ENCODE measurements at places on chromosomes 12 and 14.

DNA sequence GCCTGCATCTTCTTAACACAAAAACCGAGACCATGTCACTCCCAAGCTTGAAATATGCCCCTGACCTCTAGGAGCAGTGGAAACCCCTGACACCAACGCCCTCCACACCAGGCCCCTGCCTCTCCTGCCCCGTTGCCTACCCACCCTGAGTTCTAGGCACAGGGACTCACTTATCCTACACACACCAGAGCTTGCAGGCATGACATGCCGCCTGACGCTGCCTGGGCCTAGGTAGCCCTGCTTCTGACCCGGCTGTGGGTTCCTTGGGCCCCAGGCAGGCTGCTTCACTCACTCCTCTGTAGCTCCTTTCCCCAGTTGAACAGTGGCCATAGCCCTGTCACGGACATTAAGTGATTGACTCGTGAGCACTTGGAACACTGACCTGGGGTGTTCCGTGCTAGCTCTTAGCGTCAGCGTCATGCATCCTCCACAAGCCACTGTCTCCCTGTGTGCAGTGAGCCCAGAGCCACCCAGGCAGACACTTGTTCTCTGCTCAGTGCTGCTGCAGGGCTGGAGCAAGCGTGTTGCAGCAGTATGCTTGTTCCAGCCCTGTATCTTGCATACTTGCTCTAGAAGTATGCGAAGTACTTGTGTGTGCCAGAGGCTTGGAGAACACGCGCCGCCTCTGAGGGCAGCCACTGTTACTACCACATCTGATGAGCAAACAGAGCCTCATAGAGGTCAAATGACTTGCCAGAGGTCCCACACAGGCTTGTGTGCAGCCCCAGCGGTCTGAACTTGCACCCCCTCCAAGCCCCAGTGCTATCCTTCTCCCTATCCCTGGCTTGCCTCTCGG is 15.6 kb downstream of the OTUB2 start:
- DNase-seq: no peak

DNA sequence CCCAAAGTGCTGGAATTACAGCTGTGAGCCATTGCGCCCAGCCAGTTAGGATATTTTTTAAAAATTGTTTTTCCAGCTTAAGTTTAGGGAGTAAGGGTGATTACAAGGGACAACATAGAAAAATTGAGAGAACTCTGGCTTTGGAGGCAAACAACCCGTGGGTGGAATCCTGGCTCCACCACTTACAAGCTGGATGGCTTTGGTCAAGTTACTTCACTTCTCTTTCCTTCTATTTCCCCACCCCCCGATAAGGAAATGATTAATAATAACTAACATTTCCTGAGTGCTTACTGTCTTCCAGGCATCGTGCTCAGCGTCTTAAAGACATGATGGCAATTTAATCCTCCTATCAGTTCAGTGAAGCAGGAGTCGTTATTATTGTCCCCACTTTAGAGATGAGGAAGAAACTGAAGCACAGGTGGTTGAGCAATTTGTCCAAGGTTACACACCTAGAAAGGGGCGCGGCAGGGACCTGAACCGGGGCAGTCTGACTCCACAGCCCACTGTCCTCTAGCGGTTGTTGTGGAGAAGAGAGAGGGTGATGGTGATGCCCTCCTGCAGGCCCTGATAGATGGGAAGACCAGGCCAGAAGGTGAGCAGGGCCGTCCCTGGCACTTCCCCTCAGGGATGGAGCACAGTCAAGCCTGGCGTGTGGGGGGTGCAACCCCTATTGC is 16.7 kb upstream of the FAIM2 start:
- no peak for DNase-seq

DNA sequence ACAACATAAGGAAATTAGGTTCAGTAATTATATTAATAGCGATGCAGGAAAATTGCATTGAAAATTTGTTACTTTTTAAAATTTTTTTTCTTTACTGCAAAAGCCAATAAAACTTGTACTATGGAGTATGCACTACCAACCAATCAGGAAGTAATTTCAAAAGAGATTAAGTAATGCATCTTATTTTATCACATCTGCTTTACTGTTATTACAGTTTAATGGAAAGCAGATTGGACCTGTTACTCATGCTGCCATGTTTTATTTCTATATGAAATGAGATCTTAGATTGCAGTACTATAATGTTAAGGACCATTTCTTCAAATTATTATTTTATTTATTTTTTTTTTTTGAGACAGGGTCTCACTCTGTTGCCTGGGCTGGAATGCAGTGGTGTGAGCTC is 1.7 kb upstream of the STRN3 start:
- DNase-seq: no peak

DNA sequence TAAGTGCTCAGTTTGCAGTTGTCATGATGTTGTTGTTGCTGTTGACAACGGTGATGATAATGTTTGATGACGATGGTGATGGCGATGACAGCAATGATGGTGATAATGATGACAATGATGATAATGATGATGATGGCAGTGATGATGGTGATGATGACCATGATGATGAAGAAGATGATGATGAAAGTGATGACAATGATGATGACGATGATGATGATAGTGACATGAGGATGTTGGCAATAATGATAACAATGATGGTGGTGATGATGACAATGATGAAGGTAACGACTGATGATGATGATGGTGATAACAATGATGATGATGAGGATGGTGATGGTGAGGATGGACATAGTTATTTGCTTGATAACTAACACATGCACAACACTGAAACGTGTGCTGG is 778.5 kb downstream of the VRK1 start:
- DNase-seq: no peak

GRCh38 chr12:88419794-88420193 is 160.5 kb downstream of the KITLG start:
- DNase-seq: peak; percentile 50
